ENCODE measurements at places on chromosomes 16 and 17. TPM values are rescaled to one million over a fixed set of nuclear protein-coding genes. Genes with fewer than 3 reads are reported as not detected.

DNA sequence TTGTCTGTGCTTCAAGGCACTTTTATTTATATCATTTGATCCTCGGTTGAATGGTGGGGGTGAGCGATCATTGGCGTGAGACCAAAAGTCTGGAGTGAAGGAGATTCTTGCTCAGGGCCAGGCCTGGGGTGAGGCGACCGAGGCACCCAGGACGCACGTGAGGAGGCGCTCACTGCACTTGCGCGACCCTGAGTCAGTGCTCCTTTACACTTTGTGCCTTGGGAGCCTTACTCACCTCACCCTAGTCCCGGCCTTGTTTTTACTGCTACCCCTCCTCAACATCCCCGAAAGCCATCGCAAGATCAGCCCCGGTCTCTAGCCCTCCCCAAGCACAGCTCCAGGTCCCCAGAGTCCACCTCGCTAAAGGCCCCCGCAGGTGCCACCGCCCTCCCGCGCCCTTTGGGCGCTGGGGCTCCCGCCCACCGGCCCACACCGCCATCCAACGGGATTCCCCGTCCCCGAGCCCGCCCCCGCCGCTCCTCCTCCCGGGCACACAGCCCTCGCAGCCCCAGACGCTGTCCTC is 496 bp downstream of the EZH1 start:
- DNase-seq, result no peak
- no peaks in the 10 kb centered on the region for H3K36me3 ChIP-seq
- peaks cover 2% of the 10 kb centered on the region for H3K27me3 ChIP-seq
- peaks cover 2% of the 10 kb centered on the region for H3K4me1 ChIP-seq
- peak overlapping the region; percentile 88 for H3K4me3 ChIP-seq

DNA sequence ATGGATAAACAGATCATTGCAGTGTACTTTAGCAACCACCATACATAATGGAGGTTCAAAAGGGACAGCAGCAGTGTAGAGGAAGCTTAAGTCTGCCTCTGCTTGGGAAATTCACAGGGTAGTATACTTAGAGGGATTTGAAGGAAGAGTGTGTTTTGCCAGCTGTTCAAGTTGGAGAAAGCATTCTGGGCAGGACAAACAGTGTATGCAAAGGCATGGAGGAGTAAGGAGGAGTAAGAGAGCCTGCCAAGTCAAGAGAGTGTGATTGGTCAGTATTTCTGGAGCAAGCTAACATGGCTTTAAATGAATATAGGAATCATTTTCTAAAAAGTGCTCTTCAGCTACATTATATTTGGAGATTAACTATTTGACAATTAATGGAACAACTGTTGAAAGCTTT is 22.9 kb upstream of the PHAF1 start:
- H3K27ac ChIP-seq, result no peak overlapping the region
- no peak for DNase-seq
- no peaks in the 10 kb centered on the region for H3K27me3 ChIP-seq
- peaks cover 16% of the 10 kb centered on the region for H3K36me3 ChIP-seq

DNA sequence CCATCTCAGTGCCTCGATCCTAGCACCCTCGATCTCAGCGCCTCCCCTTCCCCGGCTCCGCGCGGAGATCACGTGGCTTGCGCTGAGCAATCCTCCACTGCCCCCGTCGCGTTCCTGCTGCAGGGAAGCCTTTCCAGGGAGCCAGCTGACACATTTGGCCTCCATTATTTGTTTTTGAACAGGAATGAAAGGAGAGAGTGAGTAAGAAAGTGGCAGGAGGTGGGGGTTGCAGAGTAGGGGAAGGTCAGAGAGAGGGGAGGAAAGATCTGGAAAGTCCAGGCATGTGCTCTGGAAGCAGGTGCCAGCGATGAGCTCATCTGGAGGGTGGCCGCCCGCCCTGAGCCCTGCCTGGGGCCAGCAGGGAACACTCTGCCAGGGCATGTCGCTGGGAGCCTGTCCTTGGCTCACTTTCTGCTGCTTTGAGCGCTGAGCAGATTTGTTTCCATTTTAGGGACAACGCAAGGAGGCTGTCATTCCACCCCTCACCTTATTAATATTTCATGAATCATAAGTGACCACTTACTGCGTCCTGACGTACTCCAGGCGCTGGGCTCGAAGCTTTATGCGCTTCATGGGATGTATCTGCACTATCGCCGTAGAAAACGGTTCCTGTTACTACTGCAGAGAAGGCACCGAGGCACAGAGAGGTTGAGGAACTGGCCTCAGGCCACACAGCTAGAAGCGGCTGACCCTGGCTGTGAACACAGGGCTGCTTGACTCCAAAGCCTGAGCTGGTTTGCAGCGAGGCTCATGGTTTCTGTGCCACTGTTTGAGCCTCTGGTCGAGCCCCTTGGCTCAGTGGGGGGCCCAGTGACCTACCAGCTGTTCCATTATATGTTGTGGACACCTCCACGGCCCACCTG is 283.1 kb downstream of the SEC14L1 start:
- no peak overlapping the region for H3K4me3 ChIP-seq
- H3K27me3 ChIP-seq, result no peaks in the 10 kb centered on the region
- no peak for DNase-seq
- H3K36me3 ChIP-seq, result peaks cover 2% of the 10 kb centered on the region
- peaks cover 19% of the 10 kb centered on the region for H3K4me1 ChIP-seq

GRCh38 chr16:8572063-8572918 is 18.0 kb downstream of the TMEM114 start:
- no peaks in the 10 kb centered on the region for H3K36me3 ChIP-seq
- no peak for DNase-seq
- no peak overlapping the region for H3K4me3 ChIP-seq
- no peaks in the 10 kb centered on the region for H3K27me3 ChIP-seq

DNA sequence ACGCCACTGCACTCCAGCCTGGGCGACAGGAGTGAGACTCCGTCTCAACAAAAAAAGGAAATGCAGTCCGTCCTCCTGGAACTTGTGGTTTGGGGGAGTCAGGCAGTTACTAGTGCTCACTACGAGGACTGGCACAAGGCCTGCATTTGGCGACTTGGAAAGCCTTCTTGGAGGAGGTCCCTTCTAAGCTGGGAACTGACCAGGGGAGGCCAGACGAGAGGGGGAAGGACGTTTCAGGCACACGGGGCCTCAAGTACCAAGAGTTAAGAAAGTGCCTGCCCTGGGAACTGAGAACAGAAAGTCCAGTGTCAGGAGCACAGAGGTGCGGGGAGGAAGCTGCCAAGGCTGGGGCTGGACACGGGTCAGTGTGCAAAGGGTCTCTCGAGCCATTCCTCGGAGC is 89.9 kb downstream of the ABR start:
- H3K27ac ChIP-seq, result no peak overlapping the region
- no peaks in the 10 kb centered on the region for H3K27me3 ChIP-seq
- peaks cover 12% of the 10 kb centered on the region for H3K36me3 ChIP-seq
- no peaks in the 10 kb centered on the region for H3K4me1 ChIP-seq

- no peak for DNase-seq
- peaks cover 14% of the 10 kb centered on the region for H3K4me1 ChIP-seq
- no peak overlapping the region for H3K27ac ChIP-seq
- H3K36me3 ChIP-seq, result no peaks in the 10 kb centered on the region
- H3K27me3 ChIP-seq, result no peaks in the 10 kb centered on the region
- H3K4me3 ChIP-seq, result no peak overlapping the region
Measured at GRCh38 chr17:27512511-27513346, 56.5 kb downstream of the KSR1 start.

- no peak overlapping the region for H3K27ac ChIP-seq
- no peak for DNase-seq
- no peak overlapping the region for H3K4me3 ChIP-seq
- H3K36me3 ChIP-seq, result peaks cover 47% of the 10 kb centered on the region
Measured at GRCh38 chr17:35609831-35610230, 22.7 kb downstream of the AP2B1 start.

Gene P2RX5
- total RNA-seq, result 4.7 TPM

Gene C16orf86
- total RNA-seq, result 1.5 TPM

Gene ICAM2
- total RNA-seq, result 0.35 TPM

Gene FKBP10
- 166 TPM for total RNA-seq

Gene PRKCB
- total RNA-seq, result 7.0 TPM

Gene SKAP1
- not detected for total RNA-seq

Data from H9 (cell line).